ENCODE measurements at places on chromosomes 12 and 14.

GRCh38 chr14:88325883-88326282, 2.8 kb upstream of the KCNK10 start:
- no peak for DNase-seq

DNA sequence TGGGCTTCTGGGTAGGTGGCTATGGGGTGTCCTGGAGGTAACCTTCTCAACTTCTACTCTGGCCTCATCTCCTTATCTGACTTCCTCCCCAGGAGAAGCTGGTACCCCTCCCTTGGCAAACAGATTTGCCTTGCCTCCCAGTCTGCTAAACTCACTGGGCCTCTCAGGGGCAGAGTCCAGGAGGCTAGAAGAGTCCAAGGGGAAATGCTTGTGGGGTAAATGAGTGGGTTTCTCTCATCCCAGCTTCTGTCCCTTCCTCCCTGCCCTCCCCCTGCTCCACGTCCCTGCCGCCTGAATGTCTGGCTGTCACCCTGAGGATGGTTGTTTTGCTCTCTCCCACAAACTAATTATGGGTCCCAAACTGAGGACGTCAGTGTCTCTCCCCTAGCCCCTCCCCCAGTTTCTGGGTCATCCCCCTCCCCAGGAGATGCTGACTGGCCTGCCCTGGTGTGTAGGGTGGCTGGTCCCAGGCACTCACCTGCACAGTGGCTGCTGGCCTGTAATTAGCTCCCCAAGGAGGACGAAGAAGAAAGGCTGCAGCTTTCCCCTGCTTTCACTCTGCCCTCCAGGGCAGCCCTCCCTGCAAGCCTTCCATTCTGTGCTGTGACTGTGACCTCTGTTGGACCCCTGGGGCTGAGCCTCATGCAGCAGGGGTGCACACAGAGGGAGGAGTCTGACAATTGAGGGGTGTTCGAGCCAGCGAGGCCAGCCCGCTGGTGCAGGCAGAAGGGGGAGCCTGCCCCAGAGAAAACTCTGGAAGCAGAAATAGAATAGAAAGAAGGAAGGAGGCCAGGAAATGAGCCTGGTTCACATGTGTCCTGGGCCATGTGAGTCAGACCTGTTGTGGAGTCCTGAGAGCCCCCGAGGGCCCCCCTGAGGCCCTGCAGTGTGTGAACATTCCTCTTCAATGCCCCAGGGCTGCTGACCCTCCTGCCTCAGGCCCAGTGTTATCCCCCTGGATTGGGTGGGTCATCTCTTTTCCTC, at the start of gene LRP1-AS:
Gene LRP1-AS, minus strand, starts transcription at position 659 of the 984 bp plus-strand sequence.
- DNase-seq = no peak

DNA sequence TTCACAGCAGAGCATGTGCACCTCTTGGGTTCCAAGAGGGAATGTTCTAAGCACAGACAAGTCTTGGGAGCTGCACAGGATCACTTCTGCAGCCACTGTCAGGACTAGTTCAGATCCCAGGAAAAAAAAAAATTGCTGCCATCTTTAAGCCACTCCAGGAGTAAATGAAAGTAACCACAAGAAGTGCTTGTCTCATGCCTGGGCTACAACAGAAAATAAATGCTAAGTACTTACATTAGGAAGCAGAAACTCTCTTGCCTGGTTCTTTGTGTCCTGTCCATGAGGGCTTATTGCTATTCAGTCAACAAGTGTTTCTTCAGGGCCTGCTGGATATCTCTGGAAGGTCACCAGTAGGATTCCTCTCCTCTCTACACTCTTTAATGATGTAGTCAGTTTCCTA, 176.1 kb downstream of the KTN1 start:
- DNase-seq = no peak

DNA sequence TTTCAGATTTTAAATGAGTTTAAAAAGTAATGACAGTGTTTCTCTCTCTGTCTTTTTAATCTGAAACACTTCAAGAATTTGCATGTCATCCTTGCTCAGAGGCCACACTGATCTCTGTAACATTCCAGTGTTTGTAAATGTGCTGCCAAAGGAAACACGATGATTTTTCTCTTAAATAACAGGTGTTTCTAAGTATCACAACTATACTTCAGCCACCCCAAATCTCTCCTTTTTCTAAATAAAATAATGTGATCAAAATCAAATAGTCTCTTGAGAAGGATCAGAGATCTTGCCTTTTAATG, 3.3 kb upstream of the GALC start:
- DNase-seq = no peak

DNA sequence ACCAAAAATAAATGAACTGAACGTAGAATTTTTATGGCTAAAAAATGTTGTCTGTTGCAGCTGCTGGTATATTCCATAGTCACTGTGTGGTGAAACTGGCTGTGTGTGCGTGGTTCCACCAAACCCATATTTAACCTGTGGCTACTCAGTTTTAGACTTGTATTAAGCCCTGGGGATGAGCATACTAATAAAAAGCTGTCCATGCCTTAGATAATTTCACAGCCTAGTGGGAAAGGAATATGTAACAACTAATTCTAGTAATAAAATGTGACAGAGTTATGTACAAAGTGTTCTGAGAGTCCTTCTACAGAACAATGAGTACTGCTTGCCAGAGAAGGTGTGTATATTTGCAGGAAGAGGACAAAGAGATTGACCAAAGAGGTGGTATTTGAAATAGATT, 125.5 kb downstream of the TMTC3 start:
- DNase-seq = no peak

DNA sequence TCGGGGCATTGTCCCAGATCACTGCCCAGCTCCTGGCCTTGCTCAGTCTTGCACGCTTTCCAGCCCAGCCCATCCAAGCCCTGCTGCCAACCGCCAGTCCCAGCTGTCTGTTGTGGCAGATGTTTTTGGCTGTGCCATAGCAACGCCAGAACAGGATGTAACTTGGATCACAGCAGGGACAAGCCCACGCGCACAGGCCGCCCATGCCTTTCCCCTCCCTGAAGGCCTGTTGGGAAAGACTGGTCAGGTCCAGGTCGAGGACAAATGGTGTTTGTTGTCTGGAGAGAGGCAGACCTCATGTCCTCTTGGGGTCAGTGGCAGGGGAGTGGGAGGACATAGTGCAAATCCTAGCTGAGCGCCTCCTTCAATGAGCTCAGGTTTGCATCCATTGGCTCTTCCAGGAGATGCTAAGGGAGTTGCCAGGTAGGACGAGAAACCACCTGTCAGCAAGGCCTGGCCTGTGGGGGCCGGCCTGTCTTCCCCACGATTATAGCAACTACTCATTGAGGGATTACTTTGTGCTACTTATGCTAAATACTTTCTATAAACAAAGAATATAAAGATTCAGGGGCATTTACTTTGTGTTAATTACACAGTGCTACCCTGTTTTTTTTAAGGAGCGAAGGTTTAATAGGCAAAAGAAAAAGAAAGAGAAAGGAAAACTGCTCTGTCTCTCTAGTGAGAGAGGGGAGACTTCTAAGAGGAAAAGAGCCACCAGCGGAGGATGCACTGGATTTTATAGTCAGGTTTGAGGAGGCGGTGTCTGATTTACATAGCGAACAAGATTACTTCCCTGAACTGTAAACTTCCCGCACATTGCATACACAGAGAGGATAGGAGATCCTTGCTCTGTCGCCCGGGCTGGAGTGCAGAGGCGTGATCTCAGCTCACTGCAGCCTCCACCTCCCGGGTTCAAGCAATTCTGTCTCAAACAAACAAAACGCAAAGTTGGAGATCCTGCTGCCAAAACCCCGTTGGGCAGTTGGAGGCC, 42.8 kb upstream of the CORO1C start:
- peak; percentile 52 for DNase-seq

DNA sequence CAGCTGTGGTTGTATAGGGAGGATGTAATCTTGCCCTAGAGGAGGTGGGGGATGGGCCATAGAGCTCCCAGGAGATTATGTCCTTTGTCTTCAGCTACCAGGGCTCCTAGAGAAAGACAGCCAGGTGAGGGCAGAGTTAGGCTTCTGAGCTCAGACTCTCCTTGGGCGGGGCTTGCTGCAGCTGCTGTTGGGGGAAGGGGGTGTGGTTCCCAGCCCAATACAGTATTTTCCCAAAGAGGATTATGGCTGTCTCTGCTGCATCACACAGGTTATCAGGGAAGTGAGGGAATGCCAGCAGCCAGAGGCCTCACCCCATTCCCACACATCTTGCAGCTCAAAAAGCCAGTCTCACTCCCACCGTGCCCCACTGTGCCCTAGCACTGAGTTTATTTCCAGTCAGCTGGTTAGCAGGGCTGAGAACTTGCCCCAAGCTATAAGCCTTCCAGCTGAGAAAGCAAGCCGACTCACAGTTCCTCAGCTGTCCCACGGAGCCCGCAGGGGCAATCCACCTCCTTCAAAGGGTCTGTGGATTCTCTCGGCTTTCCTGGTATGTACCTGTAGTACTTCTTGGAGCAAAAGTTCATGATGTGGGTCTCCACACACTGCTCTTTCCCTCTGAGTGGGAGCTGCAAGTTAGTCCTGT, 217.3 kb upstream of the CPNE8 start:
- no peak for DNase-seq

DNA sequence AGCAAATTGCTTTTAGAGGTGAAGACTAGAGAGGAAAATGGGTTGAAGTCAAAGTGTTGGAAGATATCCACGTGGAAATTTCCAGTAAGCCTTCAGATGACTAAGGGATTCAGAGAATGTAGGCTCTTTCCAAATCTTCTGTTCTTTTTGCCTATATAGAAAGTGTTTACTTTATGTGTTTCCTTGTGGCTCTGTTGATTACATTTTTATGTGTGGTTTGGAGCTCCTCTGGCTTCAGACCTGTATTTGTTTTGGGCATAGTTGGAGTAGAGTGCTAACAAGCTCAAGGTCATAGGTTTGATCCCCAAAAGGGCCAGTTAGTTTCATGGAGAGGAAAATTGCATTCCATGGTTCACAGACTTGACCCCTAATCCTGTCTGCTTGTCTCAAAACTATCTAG, 91.9 kb downstream of the IGF1 start:
- no peak for DNase-seq

DNA sequence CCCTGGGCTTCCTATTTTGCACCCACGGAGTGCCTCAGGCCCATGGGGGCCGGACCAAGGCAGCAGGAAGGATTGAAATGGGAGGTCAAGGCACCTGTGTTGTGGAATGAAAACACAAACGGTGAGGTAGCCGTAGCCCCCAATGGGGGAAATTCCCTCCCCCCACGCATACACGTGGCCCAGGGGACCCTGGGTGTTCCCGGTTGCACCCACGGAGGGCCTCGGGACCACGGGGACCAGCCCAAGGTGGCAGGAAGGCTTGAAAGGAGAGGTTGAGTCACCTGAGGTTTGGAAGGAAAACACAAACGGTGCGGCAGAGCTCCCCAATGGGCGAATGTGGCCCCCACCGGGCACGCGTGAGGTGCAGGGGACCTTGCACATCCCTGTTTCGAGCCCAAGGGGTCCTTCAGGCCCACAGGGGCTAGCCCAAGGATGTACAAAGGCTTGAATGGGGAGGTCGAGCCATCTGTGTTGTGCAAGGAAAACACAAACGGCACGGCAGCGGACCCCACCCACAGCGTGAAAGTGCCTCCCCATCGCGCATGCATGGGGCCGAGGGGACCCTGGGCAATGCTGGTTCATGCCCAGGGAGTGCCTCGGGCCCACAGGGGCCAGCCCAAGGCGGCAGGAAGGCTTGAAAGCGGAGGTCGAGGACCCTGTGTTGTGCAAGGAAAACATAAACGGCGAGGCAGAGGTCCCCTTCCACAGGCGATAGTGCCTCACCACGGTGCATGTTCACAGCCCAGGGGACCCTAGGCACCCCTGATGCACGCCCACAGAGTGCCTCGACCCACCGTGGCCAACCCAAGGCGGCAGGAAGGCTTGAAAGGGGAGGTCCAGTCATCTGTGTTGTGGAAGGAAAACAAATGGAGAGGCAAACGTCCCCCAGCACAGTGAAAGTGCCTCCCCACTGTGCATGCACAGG, 376.7 kb downstream of the ALG10 start:
- DNase-seq = no peak

DNA sequence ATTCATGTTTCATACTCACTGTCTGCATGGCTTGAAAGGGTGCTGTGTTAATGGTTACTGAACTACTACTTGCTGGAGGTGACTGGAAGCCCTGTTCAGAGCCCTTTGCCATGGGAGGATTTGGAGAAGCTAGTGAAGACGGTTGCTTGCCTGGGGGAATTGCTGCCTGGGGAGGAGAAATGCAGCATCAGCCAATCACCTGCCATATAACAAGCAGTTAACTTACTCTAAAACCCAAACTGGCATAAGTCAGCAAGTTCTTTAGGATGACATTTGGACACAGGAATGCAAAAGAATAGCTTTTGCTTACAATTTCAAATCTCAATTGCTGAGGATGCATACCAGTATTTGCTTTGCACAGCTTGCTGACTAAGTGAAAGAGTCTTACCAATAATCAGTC, 23.4 kb upstream of the IPO8 start:
- no peak for DNase-seq

DNA sequence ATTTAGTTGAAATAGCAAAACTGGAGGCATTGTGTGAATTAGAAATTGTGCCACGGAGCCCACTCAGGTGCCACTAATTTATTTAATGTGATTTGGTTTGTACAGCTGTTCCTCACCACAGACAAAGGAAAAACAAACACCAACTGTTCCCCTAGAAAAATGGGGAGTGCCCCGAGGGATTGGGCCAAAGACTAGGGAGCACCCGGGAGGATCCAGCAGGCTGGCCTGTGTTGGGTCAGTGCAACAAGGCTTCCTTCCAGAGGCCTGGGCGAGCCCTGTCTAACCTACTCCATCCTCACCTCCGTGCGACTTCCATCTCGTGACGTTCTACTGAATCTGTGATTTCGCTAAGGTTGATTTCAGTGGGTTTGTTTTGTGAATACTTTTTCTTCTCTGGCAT, 206.2 kb downstream of the CHST11 start:
- no peak for DNase-seq

- no peak for DNase-seq
These were observed 5.7 kb downstream of the WSCD2 start for GRCh38 chr12:108134744-108135143.

DNA sequence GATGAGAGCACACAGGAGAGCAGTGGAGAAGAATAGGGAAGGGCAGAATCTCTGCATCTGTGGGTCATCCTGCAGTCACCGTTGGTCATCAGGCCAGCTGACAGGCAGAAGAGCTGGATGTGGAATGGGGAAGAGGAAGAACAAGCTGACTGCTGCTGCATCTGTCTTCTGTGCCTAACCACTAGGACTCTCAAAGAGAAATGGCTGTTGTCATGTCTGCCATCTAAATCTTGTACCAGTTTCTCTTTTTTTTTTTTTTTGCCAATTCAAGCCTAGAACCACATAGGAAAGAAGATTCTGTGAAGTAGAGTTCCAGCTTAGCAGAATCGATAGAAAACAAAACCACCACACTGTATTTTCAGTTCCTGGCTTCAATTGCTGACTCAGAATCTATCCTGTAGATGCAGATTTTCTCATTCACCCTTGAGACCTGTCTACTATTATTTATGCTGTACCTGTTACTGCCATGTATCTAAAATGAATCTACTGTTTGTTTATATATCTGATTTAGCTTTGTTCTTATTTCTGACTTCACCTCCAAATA, 421.9 kb upstream of the PRICKLE1 start:
- no peak for DNase-seq

Measured in pulmonary artery endothelial cell (primary cell).